ENCODE measurements at places on chromosomes 6 and 20. TPM values are rescaled to one million over a fixed set of nuclear protein-coding genes. Genes with fewer than 3 reads are reported as not detected.
A peak's percentile ranks its signal among the peaks of the same experiment; 100 is the strongest.

DNA sequence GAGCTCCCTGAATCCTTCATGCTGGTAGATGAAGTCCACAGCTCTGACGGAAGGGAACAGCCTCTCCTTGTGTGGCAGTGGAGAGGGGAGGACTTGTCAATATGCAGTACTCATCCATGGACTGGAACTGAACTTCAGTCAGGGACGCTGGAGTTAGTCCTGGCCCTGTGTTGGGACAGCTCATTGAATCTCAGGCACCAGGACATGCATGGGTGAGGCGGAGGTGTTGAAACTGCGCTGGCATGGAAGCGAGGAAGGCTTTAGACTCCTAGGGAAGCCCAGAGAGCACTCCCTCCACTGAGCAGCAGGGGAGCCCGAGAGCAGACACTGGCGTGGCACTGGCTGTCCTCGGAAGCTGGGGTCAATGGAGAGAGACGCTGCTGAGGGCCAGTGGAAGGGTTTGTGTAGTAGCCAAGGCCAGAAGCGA, 161.3 kb upstream of the GGTLC1 start:
- no peak for DNase-seq

DNA sequence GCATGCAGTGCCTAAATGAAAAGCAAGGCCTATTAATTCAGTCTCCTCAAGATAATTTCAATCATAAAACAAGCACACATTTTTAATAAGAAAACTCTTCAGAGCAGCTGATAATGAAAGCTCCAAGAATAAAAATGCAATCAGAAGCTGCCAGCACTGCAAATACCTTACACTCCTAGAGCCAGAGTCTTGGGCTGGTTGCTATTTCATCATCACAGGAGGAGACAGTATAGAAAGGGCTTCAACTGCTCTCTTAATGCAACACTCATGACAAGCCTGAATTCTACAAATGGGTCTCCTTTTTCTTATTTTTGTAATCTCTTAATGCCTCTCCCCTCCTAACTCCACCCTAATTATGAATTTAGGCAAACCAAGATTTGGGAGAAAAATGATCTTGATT, 11.2 kb upstream of the MC3R start:
- no peak for DNase-seq

DNA sequence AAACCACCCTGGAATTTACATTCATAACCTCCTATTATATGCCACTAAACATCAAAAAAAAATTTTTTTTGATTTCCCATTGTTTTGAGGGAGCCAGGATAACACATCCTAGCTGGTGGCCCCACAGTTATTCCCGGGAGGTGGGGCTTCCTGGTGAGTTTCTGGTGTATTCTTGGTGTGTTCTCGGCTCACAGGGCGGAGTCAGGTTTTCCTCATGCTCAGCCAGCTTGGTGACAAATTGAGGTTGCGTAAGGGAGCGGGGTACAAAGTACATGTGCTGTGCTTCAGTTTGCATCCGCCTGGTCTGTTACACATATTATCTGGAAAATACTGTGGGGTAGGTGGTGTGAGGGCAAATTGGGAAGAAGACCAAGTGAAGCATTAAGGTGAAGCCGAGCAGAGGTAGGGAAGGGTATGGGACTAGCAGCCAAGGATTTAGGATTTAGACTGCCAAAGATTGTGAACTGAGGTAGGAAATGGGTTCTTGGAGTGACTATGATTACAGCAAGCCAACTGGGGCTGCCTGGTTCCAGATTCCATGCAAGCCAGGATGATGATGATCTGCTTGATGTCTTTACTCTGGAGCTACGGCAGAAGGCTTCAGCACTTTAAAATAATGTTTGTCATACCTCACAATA, 46.2 kb upstream of the EEF1A1 start:
- DNase-seq: peak; percentile 75

DNA sequence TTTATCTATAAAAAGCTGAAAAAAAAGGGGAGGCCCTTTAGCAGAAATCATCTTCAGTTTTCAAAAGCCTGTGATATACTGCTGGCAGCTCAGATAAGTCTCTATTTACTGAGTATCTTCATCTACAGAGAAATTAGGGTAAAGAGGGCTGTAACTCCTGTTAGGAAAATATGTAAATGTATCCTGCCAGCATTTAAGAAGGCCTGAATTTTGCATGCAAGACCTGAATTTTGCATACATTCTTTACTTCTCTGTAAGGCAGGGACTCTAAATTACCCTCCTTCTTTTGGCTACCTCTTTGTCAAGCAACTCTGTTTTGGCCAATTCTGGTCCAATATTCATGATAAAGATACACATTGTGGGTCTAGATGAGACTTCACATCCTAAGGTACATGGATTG, 150.6 kb upstream of the SPACA1 start:
- DNase-seq: no peak

LIN28B gene
- total RNA-seq: not detected
